ENCODE measurements at places on chromosomes 4 and X.

DNA sequence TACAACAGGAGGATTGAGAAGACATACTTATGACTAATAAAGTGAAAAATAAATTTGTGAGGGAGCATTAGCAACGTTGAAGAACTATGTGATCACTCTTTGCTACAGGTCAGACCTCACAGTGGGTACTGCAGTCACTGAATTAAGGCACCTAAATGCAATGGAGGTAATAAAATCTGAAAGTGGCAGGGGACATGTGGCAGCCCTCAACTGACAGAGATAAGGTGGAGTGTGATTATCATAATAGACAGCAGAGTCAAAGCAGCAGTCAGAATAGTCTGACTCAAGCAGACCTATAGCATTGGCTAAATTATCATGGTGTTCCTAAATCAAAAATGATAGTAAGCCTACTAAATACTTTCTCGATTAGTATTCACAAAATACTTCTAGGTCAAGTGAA lies 1220.5 kb downstream of the PCDH18 start:
- no peak for DNase-seq

DNA sequence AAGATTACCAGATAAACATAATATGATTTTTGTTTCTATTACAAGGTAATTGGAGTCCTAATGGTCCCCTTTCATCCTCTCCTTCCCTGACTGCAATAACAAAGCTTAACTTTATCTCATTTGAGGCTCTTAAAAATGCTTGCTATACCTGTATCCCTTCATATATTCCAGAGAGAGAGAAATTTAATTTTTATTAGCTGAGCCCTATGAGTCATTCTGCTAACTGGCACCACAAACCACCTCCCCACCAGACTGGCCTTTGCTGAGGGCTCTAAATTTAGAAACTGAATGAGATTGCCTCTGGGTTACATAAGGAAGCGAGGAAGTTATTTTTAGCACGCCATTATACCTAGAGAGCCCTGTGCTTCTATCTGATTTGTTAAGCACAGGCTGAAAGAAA lies 27.4 kb downstream of the CBLL2 start:
- DNase-seq: no peak

- DNase-seq: no peak
These were observed 3.4 kb upstream of the SCD5 start for GRCh38 chr4:82801910-82802521.

DNA sequence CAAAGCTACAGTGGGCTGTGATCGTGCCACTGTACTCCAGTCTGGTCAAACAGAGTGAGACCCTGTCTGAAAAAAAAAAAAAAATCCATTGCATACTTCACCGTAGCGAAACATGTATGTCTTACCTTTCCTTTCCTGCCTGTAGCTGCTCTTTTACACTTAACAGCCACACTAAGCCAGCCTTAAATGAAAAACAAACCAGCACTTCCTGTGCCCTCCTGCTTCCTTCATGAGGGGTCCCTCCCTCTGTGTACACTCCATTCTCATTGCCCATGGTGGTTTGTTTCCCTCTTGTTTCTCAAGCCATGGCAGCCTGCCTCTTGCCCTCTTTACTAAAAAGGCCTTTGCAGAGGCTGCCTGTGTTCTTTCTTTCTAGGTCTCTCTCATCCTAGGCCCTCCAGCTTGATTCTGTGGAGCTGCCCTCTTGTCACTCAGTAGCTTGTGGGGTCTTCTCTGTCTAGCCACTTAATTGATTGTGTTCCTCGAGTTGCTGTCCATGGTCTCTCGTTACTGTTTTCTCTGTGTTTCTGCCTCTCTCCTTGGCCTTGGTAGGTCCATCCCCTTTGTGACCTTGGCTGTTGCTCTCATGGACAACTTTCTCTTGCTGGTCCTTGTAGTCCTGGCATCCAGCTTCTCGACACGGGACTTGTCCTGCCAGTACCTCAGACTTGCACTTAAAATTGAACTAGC lies 52.1 kb upstream of the MSANTD1 start:
- no peak for DNase-seq

DNA sequence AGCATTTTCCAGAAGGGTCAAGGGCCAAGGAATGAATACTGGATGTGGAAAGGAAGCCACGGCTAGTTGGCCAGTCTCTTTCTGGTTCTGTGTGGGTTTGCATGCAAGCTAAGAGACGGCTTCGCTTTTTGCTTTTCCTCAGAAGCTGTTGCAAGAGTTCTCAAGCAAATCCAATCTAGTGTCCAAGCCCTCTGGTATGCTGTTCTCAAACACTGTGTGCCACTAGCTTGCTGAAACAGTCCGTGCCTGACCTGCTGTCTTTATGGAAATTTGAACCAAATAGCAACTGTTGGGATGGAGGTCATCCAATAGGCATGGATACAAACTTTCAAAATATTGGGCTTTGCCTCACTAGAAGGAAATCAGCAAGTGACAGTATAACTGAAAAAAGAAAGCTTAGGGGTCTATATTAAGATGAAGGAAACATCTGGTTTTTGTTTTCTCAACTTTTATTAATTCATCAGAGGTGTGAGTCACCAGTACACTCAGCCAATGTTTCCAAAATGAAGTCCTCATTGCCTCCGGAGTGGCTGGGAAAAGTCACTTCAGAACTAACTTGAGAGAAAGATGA lies 70.5 kb downstream of the SLC9A6 start:
- no peak for DNase-seq

DNA sequence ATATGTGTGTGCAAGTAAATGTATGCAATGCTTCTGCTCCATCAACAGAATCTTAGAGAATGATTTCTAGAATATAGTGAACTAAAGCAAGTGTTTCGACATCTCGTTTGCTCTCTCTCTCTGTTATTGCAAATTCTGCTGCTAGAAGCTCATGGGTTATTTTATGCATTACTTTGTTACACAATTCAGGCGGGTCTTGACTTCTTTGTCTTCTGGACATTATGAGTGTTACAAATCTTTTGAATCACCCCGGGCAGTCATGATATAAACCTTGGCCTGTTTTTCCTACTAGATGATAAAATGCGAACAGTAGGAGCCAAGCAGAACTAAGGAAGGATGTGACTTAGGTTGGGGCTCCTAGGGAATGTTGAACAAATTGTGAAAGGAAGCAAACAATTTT lies 166.4 kb upstream of the SFRP2 start:
- DNase-seq: no peak

DNA sequence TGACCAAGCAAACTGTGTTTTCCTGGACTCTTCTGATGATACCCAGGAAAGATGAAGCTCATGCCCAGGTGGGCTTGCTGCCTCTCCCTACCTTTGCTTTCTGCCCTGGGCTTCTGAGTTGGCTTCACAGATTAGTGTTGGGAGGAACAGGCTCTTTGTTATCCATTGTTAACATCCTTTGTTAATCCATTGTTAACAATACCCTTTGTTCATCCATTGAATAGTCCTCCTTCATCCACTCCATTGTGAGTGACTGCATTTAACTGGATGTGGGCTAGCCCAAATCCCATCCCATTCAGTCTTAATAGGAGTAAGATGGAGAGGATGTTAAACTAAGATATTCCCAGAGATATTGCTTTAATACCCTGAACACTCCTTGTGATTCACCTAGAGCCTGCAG lies 199.0 kb upstream of the LNX1 start:
- no peak for DNase-seq

- no peak for DNase-seq
These were observed 95.7 kb downstream of the RTL9 start for GRCh38 chrX:110454336-110454735.

DNA sequence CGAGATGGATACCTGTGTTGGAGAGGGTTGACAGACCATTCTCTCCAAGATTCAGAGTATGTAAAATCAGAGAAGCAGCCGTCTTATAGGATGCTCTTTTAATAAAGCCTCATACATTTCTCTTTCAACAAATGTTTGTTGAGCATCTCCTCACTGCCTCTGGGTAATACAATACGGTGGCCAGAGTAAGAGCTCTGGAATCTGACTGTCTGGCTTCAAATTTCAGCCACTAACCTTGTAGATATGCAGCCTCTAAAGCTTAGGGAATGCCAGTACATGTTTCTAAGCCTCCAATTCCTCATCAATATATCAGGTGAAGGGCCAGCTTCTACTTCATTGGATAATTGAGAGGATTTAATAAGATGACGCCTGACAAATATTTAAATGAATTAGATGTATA lies 61.3 kb downstream of the CLNK start:
- no peak for DNase-seq

GRCh38 chrX:25017667-25018247 lies 2.0 kb upstream of the ARX start:
- DNase-seq: no peak

GRCh38 chr4:66062044-66062443 lies 391.8 kb upstream of the EPHA5 start:
- DNase-seq: no peak

GRCh38 chr4:48603366-48604003 lies 113.4 kb downstream of the ZAR1 start:
- no peak for DNase-seq

GRCh38 chr4:145878501-145879435 lies 59.9 kb downstream of the ZNF827 start:
- no peak for DNase-seq

GRCh38 chrX:5791721-5792120 lies 436.9 kb downstream of the NLGN4X start:
- DNase-seq: no peak

- no peak for DNase-seq
These were observed 6.9 kb upstream of the ETDC start for GRCh38 chrX:135302269-135302873.

- DNase-seq: no peak
These were observed 364.0 kb downstream of the TMA16 start for GRCh38 chr4:163858515-163858914.

GRCh38 chr4:188719794-188720193 lies 580.6 kb downstream of the TRIML1 start:
- DNase-seq: no peak

DNA sequence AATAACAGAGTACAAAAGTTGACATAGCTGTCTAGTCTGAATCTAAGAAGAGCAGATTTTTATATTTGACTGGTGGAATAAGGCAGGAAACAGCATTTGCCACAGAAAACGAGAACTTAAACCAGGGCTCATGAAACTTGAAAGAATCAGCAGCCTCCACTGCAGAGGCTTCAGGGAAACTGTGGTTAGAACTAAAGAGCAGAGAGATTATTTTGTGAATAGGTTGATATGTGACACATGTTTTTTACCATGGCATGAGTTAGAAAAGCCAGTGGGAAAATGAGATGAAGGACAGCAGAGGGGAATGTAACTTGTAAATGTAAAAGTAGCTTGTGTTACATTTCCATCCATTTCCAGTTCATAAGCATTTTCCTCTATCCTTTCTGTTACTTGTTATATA lies 63.7 kb upstream of the CAMK2D start:
- DNase-seq: no peak

- DNase-seq: no peak
These were observed 72.9 kb downstream of the WDR19 start for GRCh38 chr4:39255266-39255665.

DNA sequence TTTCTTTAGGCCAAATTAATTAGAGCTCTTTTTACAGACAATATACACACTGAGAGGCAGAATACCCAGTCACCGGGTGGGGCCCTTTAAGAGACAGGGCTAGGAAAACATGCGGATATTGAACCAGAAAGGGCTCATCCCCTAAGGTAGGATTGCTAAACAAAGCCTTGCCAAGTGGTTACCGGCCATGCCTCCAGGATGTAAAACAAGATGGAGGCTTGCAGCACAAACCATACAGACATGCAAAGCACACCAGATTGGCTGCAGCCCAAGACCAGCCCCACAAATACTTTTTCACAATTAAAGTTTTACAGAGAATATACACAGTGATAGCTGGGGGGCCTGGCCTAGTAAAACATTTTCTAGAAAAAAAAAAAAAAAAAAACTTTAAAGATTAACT lies 210.0 kb downstream of the KLHL4 start:
- no peak for DNase-seq

DNA sequence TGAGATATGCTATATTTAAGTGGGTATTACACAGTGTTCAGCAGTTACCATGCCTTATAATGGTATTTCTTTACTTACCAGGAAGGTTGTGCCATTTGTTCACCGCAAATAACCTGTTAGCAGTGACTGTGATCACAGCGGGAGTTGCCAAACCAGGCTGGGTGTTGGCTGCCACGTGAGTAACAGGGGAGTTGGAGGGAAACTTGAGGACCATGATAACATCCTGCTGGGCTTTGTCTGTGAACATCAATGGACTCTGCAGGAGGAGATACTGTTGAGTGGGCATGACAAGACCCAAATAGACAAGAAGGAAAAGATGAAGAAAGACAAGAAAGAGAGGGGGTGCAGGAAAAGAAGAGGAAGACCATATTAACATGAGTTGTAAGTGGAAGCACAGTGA lies 242.9 kb downstream of the DCLK2 start:
- no peak for DNase-seq

GRCh38 chr4:146335763-146336409 lies 121.5 kb downstream of the REELD1 start:
- no peak for DNase-seq

DNA sequence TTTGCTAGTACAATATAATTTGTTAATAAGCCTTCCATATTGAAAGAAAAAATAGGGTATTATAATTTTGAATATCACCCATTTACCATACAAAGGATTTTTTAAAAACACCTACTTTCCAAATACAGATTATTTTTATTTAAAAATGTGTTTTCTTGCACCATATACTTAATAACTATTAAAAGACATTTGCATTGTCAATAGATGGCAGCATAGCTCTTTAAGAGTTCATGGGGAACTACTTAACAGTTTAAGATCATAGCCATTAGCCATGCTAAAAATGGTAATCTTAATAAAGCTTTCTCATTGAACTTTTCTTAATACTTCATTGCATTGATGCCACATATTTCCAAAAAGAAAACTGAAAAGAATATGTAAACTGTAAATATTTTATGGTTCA lies 1995.9 kb downstream of the C4orf33 start:
- DNase-seq: no peak

DNA sequence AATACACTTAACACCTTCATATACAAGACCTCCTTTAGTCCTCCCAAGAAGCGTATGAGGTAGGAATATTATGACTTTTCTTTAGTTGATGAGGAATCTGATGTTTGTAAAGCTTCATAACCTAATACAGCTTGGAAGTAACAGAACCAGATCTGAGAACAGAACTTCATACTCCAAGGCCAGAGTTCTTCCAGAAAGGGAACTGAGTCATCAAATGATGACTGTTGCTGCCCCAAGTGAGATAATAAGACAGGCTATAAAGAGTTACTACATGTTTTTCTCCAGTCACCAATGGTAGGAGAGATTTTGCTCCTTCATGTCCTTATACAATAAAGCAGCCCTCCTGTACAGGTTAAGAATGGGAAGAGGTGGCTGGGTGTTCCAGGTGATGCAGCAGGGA lies 74.3 kb upstream of the ANXA3 start:
- DNase-seq: no peak

DNA sequence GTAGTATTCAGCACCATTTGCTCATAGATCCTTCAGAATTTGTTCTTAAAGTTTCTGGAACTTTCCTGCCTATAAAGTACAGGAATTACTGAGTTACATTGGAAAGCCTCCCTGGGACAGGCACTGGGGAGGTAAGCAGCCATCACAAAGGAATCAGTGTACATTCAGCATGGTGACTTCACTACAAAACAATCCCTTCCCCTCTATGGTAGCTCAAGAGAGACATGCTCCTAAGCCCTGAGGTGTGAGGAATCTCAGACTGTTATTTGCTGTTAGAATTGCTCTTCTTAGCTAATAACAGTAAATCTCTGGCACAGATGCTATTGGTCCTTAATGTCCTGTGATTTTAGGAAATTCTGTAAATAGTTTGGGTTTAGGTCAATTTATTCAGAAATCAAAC lies 1898.0 kb upstream of the PCDH7 start:
- no peak for DNase-seq

- no peak for DNase-seq
These were observed 338.3 kb upstream of the GALNT7 start for GRCh38 chr4:172830295-172830764.

GRCh38 chrX:153885968-153886903 lies at the start of gene L1CAM:
L1CAM (minus strand) TSS chrX:153886173; CDS start chrX:153875836, 10,337 bp downstream.
- no peak for DNase-seq

- no peak for DNase-seq
These were observed 72.6 kb downstream of the GC start for GRCh38 chr4:71711044-71711984.
